ENCODE measurements at places on chromosomes 3 and 15.

DNA sequence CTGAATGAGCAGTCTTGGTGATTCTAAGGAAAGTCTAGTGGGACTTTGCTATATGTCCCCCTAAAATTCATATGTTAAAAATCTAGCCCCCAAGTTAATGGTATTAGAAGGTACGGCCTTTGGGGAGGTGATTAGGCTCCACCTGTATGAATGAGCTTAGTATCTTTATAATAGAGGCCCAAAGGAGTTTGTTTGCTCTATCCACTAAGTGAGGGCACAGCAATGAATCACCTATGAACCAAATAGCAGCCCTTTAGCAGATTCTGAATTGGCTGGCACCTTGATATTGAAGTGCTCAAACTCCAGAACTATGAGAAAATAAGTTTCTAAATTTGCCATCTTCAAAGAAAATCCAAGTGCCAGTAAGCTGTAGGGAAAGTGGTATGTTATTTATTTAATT, 187.9 kb downstream of the SUCNR1 start:
- no peak for DNase-seq

DNA sequence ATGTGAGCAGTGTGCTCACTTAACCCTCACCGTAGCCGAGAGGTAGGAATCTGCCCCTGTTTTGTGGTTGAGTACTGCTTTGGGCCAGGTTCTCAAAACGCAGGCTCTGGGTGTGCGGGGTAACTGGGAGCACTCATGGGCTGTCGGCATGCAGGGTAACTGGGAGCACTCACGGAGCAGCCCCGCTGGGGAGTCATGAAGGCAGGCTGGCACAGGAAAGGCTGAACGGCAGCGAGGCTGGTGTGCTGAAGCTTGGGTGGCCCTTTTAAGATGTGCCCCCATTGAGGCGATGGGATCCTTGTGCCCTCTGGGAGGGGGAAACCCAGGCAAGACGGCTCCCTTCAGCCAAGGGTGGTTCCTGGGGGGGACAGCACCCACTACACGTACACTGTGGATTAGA, 44.6 kb upstream of the VPS8 start:
- no peak for DNase-seq

- DNase-seq, result peak; percentile 66
Observed at GRCh38 chr15:56732135-56732885, 999 bp downstream of the ZNF280D start.

DNA sequence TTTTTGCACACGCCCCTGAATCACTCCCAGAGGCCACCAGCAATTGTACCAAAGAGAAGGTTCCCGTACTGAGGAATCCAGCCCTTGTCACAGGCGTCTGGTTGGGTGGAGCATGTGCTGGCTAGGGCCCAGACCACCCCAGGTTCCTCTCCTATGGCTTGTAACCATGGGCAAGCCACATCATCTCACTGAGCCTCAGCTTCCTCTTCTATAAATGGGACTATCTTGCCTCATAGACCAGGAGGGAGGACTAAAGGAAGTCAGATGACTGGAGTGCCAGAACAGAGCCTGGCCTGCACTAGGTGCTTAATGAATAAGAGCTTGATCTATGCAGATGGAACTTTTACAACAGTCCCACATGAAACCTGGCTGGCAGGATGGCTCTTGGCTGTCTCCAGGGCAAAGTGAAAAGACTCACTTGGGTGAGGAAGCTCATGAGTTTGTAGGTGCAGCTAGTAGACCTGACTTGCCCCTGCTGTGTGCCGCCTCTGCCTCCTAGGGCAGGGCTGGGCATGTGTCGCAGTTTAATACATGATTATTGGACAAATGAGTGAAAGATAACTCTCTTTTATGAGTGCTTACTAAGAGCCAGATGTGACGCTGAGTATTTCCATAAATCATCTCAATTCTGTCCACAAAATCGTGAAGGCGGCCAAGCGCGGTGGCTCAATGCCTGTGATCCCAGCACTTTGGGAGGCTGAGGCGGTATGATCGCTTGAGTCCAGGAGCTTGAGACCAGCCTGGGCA, 29.3 kb downstream of the CTSH start:
- DNase-seq, result peak; percentile 37

DNA sequence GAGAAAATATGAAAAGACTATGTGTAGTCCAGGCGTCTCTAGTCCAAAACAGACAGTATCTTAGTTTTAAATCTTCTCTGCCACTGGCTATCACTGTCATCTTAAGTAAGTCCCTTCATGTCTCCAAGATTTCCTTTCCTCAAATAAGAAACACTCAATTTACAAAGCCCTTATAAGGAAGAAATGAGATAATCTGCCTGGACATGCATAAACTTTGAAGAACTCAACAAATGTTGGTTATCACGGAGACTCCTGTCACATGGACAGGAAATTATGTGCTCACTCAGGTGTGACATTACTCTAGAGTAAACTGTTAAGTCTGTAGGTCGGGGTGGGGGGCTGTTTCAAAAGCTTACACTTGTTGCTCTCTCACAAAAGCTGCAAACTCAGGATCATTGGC, 91.9 kb downstream of the IMPG2 start:
- no peak for DNase-seq

- DNase-seq, result no peak
Observed at GRCh38 chr15:48501208-48501607, 144.3 kb downstream of the FBN1 start.

GRCh38 chr15:33076937-33077336, 117.6 kb downstream of the FMN1 start:
- DNase-seq, result no peak

- no peak for DNase-seq
Observed at GRCh38 chr15:41689834-41690233, 29.6 kb downstream of the MGA start.

GRCh38 chr15:63971427-63971805, 74.9 kb downstream of the DAPK2 start:
- DNase-seq, result no peak
